Glutamatergic neuron (in vitro differentiated cells): ENCODE measurements at places on chromosomes 5 and 9. TPM values are rescaled to one million over a fixed set of nuclear protein-coding genes. Genes with fewer than 3 reads are reported as not detected.

Gene LCNL1
- total RNA-seq, result not detected

Gene SLC2A6
- total RNA-seq, result 104 TPM

Gene PCDHGA12
- 6.1 TPM for total RNA-seq

Gene RNF183
- total RNA-seq, result not detected

Gene FOXD4
- 0.76 TPM for total RNA-seq

Gene RC3H2
- 71.7 TPM for total RNA-seq

Gene PPP2R2B
- 11.4 TPM for total RNA-seq

Gene IL9
- not detected for total RNA-seq

Gene ECM2
- 0.20 TPM for total RNA-seq

Gene FAM151B
- total RNA-seq, result 0.29 TPM

Gene MED27
- 45.0 TPM for total RNA-seq

Gene TMOD1
- total RNA-seq, result 0.64 TPM

Gene FOXI1
- total RNA-seq, result not detected

Gene SLC23A1
- not detected for total RNA-seq

Gene WDR31
- total RNA-seq, result 1.3 TPM

Gene ANKRD34B
- total RNA-seq, result not detected

Gene CATSPER3
- total RNA-seq, result 0.54 TPM

Gene DPH7
- 64.6 TPM for total RNA-seq

- peak; percentile 27 for DNase-seq
These were observed 3.4 kb downstream of the MAMDC4 start for GRCh38 chr9:136855461-136856078.

DNA sequence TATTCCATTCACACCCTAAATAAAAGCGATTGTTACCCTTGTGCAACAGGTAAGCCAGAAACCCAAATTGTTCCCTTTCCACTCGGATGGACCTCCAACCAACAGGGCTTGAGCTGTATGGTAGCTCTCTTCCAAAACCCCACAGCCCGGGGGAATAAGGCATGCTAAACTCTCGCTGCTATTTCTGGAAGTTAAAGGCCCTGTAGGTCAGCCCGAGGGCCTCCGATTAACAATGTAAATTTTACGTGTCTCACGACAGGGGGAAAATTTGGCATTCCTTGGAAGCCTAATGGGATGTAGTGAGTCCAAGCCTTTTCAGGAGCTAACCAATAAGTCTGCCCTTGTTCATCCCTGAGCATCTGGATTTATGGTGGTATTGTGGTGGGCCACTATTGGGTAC, 26.0 kb downstream of the CNOT8 start:
- no peak for DNase-seq

DNA sequence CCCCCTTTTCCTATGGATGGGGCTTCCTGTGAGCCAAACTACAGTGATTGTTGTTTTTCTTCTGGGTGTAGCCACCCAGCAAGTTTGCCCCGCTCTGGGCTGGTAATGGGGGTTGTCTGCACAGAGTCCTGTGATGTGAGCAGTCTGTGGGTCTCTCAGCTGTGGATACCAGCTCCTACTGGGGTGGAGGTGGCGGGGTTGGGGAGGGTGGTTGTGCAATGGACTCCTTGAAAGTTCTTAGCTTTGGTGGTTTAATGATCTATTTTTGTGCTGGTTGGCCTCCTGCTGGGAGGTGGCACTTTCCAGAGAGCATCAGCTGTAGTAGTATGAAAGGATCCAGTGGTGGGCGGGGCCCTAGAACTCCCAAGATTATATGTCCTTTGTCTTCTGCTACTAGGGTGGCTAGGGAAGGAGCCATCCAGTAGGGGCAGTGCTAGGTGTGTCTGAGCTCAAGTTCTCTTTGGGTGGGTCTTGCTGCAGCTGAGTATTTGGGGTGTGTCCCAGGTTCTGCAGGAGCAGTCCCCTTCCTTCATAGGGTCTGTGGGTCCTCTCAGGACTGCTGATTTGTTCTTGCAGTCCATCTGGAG, 275.6 kb upstream of the PAPPA start:
- DNase-seq, result no peak

- no peak for DNase-seq
These were observed 21.2 kb upstream of the PANK3 start for GRCh38 chr5:168600409-168600808.

DNA sequence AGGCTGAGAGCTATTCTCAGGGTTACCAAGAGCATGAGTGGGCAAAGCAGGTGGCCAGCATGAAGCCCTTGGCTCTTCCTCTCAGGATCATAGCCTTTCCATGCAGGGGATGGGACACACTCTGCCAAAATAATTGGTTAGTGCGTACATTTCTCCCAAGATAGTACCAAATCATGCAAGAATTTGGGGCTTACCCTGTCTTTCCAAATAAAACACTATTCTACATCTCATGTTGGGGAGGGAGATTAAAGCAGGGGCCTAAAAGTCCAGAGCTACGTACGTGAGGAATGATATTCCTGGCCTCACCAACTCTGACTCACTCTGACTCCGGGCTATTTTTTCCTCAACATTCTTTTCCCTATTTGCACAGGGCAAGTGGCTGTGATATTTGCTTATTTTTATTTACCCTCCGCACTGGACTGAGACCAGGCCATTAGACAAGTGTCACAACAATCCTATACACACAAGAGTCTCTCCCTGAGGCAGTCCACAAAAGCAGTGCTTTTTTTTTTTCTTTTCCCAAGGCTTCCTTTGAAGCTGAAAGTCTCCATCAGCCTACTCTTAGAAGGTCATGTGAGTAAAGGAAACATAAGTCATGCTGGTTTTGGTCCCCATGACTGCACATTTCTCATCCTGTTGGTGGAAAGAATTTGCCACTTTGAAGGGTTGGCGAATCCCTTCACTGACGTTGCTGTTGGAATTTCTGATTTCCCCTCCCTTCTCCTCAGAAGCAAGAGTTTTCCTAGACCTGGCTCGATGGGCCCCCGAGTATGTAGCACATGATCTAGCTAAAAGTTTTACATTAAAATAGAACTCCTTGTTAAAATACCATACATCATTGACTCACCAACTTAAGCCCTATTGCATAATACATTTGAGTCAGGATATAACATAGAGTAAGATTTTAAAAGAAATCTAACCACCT, 40.0 kb downstream of the TMEM252 start:
- DNase-seq, result no peak

DNA sequence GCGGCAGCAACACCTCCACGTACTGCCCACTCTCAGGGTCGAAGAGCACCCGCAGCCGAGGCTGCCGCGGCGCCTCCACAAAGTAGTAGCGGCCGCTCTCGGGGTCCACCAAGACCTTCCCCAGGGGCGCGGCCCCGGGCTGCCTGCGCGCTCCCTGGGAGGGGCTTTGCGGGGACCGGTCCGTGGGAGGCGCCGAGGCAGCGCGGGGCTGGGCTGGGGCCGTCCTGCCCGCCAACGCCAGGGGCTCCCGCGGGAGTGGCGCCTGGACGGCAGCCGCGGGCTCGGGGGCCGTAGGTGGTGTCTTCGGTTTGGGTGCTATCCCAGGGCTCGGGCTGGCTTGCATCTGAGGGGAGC, 2.6 kb upstream of the MZB1 start:
- DNase-seq, result no peak

- no peak for DNase-seq
These were observed 71.3 kb downstream of the RASEF start for GRCh38 chr9:82991671-82992070.

GRCh38 chr5:156186760-156187159, 140.2 kb upstream of the SGCD start:
- no peak for DNase-seq

GRCh38 chr9:127058011-127058644, 64.3 kb downstream of the ANGPTL2 start:
- DNase-seq, result no peak

DNA sequence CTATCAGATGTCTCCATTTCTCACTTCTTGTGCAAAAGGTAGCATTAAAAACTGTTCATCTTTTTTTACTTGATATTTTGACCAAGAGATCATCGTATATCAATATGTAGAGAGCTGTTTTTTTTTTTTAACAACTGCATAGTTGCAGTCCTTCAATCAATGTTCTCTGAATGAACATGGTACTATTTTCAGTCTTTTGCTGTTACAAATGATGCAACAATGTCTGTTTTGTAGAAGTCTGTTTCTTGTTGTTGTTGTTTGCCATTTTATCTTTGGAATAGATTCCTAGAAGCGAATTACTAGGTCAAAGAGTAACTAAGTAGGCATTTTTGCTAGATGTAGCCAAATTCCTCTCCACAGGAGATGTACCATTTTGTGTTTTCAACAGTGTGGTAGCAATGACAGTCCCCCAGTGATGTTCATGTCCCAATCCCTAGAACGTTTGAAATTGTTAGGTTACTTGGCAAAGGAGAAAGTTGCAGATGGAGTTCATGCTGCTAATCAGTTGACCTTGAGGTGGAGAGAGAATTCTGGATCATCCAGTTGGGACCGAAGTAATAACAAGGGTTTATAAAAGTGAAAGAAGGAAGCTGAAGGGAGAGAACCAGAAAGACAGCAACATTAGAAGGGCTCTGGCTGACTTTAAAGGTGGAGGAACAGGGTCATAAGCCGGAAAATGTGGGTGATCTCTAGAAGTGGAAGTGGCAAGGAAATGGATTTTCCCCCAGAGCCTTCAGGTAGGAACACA, 6.3 kb downstream of the MTREX start:
- no peak for DNase-seq

DNA sequence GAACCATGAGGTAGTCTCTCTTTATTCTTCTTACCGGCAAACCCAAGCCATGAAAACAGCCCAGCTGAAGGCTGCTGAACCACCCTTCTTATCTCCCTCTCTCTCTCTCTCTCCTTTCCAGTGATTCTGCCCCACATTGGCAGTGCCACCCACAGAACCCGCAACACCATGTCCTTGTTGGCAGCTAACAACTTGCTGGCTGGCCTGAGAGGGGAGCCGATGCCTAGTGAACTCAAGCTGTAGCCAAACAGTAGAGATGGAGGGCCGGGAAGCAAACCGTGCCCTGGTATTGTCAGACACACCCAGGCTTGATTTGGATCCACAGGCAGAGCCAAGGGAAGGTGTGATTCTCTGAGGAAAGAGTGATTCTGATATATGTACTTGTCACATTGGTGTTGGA, 14.0 kb downstream of the GRHPR start:
- no peak for DNase-seq

DNA sequence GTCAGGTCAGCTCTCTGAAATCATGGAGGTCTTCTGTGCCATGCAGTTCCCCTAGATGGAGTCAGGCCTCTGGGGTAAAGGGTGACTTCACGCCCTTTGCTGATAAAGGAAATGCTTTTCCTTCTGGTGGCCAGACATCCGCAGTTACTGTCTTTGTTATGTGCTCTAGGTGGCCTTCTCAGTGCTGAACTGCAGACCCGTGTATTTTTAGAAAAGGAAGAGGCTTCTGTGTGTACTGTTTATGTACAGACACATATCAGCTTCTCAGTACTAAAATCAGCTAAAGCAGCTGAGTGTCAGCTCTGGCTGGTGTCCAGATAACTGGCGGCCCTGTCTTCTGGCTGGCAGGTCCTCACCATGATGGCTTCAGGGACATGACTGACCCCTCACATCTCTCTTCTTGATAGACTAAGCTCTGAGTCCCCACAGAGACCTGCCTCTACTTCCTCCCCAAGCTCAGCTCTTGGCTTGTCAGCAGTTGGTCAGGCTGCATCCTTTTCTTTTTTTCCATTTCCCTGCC, 75.3 kb downstream of the ARHGAP26 start:
- no peak for DNase-seq

- no peak for DNase-seq
These were observed 137.6 kb upstream of the WWC1 start for GRCh38 chr5:168153876-168154270.

- no peak for DNase-seq
These were observed 16.4 kb upstream of the ADAMTSL1 start for GRCh38 chr9:18457510-18457909.

GRCh38 chr5:11496137-11496719, 408.0 kb downstream of the CTNND2 start:
- DNase-seq, result no peak

DNA sequence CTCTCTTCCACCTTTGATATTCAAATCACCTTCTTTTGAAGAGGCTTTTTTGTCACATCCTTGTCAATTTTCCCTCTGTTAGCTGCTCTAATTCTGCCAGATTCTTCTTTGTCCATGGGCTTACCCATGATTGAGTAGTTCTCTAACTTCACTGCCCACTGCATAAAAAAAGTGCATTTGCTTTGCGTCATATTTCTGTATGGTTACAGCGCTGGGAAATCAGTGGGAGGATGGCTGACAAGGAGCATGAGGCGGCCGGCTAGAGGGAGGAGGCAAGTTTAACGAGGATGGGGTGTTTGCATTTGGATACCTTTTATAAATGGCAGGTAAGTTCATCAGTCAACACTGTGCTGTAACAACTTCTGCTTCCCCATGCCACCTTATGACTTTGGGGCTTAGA, 116.5 kb upstream of the LHFPL2 start:
- no peak for DNase-seq

DNA sequence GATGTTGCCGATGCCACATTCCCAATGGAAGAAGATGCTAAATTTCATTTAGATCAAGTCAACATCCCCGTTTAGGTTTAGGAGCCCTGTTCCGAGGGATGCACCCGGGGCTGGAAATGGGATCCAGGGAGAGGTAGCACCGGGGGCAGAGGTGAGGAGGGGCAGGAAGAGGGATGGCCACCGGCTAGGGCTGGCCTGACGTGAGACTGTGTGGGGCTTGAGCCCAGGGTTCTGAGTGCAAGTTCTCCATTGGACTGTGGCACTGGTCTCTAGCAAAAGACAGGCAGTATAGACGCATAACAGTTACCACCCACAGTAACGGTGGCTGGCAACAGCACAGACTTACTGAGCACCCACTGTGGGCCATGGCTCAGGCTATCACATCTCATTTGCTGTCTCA, 209.0 kb upstream of the MVB12B start:
- DNase-seq, result no peak

DNA sequence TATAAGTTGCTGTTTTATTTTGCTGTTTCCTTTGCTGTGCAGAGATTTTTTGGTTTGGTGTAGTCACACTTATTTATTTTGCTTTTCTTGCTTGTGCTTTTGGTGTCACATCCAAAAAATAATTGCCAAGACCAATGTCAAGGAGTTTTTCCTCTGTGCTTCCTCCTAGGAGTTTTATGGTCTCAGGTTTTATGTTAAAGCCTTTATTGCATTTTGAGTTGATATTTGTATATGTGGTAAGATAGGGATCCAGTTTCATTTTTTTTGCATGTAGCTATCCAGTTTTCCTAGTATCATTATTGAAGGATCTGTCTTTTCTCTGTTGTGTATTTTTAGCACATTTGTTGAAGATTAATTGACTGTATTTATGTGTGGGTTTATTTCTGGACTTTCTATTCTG, 210.6 kb downstream of the ARHGEF28 start:
- no peak for DNase-seq

DNA sequence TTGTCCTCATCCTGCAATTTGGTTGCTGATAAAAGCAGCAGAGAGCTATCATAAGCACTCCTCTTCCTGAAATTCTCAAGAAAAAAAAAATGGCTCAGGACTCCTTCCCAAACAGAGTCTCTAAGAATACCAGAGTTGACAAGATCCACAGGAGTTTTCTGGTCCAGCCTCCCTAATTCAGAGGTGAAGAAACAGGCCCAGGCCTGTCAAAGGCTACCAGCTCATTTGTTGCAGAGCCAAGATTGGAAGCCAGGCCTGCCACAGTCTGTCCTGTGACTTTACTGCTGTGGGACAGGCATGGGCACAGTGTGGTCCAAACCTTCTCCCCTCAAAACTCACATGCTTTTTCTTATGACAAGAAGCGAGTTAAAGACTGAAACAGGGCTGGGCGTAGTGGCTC, 41.5 kb downstream of the NIPSNAP3B start:
- DNase-seq, result no peak

- no peak for DNase-seq
These were observed 120.2 kb upstream of the PITX1 start for GRCh38 chr5:135154197-135154596.

- peak; percentile 45 for DNase-seq
These were observed 2.9 kb downstream of the OR2S2 start for GRCh38 chr9:35954942-35955546.

- no peak for DNase-seq
These were observed 29.1 kb upstream of the MED27 start for GRCh38 chr9:132108728-132109127.
